ENCODE measurements at places on chromosomes 4 and X.
A peak's percentile ranks its signal among the peaks of the same experiment; 100 is the strongest.

GRCh38 chrX:154074199-154074598 lies 23.3 kb downstream of the MECP2 start:
- DNase-seq = no peak

DNA sequence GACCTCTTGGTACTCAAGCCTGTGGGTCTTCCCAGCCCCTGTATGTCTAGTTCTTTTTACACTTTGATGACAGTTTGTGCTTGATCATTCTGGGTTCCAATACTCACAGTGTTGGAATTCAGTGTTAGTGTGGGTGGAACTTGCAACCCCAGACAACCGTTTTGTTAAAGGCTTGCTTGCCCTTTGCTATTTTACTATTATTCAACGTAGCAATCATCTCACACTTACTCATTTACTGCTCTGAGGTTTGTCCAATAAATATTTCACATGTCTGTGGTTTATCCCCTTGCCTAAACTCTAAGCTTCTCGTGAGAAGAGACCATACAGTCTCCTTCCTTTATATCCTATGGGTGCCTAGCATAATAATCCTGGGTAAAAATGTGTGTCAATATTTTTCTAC lies 15.3 kb downstream of the CCNG2 start:
- no peak for DNase-seq

DNA sequence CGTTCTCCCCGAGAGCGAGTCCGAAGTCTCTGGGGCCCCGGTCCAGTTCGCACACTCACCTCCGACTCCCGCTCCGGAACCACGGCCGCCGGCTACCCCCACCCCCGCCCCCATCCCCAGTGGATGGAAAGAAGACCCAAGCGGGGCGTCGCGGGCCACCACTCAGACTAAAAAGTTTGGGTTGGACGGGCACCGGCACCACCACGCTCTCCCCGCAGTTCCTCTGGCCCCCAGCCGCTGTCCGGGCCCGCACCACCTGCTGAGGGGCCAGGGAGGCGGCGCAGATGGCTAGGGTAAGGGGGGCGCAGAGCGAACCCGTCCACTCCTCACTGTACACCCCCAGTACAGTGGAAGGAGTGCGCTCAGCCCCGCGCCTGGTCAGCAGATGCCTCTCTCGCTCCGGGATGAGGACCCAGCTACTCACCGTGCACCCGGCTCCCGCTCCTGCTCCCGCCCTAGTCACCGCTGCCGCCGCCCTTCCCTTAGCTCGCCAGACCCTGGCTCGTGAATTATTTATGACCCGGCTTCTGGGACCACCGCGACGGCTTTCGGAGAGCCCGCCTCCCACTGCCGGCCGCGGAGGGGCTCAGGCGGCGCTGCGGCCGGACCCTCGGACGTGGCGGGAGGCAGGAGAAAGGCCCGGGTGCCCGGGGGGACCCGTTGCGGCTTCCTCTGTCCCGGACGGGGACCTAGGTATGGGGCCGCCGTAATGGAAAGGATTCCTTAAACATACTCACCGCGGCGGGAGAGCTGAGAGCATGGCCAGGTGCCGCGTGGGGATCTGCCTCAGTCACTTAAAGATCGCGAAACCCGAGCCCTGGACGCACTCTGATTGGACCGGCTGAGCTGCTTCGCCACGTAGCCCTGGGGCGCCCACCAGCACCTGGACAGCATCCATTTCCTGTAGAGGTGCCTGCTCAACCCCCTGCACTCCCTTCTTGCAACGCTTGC lies at the start of gene PROM1:
Gene PROM1 (minus strand): TSS at position 783 of the 951 bp plus-strand sequence. CDS start 8,117 bp downstream, outside the sequence.
- no peak for DNase-seq

DNA sequence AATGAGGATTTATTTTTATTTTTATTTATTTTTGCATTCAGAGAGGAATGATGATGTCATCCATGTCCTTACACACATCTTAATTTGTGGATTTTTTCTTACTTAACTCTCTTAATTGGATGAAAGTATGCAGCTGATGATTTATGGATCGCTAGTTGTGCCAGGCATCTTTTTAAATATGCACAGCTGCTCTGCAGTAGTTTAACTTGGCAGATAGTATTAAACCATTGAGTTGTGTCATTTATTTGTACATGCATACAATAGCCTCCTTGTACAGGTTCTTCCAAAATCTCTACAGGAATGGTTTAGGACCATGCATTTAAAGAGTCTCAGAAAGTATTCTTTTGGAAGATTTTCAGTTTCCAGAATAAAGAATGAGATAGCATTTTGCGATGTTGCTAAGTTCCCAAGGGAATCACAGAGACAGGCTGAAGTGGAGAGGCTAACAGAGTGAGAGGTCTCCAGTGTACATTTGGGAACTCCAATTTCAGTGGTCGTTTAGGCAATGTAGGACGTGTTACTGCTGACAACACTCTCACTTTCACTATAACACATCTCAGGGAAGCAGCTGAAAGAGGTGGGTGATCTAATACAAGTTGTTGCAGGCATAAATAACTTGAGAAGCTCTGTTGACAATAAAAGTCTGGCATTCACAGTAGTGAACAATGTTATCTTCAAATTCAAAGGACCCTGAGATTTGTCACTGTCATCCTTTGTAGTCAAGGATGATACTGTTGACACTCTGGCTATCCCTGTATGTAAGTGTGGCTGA lies 49.9 kb upstream of the SCRG1 start:
- no peak for DNase-seq

GRCh38 chr4:9832640-9833039 lies 51.2 kb downstream of the DRD5 start:
- DNase-seq = no peak

GRCh38 chr4:13522282-13523104 lies 21.8 kb downstream of the NKX3-2 start:
- no peak for DNase-seq

DNA sequence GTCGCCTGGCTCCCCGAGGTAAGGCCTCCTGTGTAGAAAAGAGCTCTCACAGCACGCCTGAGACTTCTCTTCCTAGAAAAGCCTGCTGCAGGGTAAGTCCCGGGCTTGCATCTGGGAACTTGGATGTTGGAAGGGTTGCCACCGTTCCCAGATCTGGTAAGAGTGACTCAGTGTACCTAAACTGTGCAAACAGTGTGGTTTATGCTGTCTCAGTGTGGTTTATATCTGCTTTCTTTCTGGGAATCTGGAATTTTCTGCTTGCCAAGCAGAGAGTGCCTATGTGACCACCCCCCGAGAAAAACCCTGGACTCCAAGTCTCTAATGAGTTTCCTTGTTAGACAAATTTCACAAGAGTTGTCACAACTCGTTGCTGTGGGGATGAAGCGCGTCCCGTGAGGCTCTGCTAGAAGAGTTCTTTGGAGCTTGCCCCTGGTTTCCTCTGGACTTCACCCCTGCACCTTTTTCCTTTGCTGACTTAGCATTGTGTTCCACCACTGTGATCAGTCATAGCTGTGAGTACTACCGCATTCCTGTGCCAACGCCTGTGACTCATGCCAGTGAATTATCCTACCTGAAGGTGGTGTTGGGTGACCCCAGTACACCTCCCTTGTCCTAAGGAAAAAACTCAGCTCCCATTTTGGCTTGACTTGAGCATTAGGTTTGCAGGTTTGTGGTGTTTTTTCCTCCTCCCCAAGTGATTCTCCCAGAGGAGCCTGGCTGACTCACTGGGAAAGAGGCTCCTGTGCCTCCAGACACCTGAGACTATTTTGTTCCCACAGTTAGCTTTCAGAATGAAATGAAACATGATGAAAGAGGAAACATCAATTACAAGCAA lies 14.5 kb downstream of the SLC2A9 start:
- no peak for DNase-seq

DNA sequence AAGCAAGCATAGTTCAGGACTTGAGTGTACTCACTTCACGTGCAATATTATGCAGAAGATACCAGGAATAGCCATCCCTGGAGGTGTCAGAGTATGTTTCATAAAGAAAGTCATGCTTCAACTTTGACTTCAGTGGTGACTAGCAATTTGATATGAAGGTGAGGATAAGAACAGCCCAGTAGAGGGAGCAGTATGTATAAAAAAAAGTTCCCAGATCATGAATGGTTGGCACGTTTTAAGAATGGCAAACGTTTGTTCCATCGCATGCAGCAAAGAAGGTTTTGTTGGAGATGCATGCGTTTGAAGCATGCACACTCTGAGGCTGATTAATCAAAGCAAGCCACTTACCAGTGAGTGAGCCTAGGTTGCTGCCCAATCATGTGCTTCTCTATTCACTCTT lies 33.5 kb upstream of the SLITRK4 start:
- no peak for DNase-seq

DNA sequence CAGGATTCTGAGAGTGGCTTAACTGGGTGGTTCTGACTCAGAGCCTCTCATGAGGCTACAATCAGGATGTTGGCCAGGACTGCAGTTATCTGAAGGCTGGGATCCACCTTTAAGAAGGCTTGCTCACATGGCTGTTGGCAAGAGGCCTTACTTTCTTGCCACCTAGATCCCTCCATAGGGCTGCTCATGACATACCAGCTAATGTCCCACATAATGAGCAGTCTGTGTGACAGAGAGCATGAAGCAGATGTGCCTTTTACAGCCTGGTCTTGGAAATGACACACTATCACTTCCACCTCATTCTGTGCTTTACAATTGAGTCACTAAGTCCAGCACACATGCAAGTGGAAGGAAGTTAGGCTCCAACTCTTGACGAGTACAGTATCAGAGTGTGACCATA lies 4.3 kb upstream of the RBM3 start:
- no peak for DNase-seq

- DNase-seq = peak; percentile 15
Measured at GRCh38 chr4:55184600-55185523, 59.5 kb upstream of the KDR start.

- no peak for DNase-seq
Measured at GRCh38 chrX:41482154-41482850, 35.2 kb downstream of the NYX start.

GRCh38 chr4:54587107-54587891 lies 70.5 kb upstream of the KIT start:
- no peak for DNase-seq

- DNase-seq = no peak
Measured at GRCh38 chr4:84366161-84366560, 132.9 kb downstream of the NKX6-1 start.

GRCh38 chr4:177737387-177737940 lies 295.2 kb upstream of the AGA start:
- no peak for DNase-seq

GRCh38 chr4:161160718-161161117 lies 1003.1 kb downstream of the FSTL5 start:
- no peak for DNase-seq

GRCh38 chr4:41379230-41379629 lies 122.5 kb downstream of the UCHL1 start:
- no peak for DNase-seq
